ENCODE measurements at places on chromosomes 4 and X.

DNA sequence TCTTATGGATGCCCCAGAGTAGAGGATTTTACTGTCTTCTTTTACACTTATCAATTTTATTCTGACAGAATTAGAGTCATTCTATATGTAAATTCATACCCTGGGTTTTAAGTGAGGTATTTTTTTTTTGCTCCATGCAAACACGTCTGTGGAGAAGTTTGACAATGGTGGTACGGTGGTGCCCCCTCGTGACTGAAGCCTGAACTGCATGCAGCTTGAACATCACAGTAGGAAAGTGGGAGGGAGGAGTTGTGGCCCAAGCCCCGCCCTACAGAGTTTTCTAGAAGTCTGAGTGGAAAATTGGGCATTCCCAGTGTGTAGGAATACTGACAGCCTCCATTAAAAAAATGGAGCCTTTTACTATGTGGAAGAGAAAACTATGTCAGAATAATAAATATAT, 73.3 kb upstream of the RAB40AL start:
- no peak overlapping the region for H3K27ac ChIP-seq
- DNase-seq, result peak; percentile 62
- no peak overlapping the region for H3K4me3 ChIP-seq
- H3K4me1 ChIP-seq, result no peaks in the 10 kb centered on the region
- peaks cover 5% of the 10 kb centered on the region for H3K36me3 ChIP-seq
- H3K27me3 ChIP-seq, result no peaks in the 10 kb centered on the region

DNA sequence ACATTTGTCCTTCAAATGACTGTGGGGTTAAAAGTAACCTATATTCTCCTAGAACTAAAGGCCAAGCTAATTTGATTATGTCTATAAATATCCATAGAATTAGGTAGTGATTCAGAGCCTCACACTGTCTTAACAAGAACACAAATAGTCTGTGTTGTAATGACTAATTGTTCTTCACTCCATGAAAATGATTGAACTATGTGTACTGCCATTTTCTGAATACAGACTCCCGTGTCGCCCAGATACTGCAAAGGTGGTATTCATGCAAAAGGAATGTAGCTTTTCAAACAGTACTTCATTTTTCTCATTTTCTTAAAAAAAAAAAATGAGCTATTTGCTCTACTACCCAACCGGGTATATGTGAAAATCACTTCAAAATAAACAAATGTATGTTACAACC, 11.3 kb upstream of the PHKA2 start:
- peaks cover 10% of the 10 kb centered on the region for H3K4me1 ChIP-seq
- DNase-seq, result no peak
- no peaks in the 10 kb centered on the region for H3K36me3 ChIP-seq
- H3K27ac ChIP-seq, result no peak overlapping the region

- DNase-seq, result no peak
- H3K27ac ChIP-seq, result peak overlapping the region; percentile 59
- H3K4me1 ChIP-seq, result no peaks in the 10 kb centered on the region
- H3K4me3 ChIP-seq, result no peak overlapping the region
- peaks cover 50% of the 10 kb centered on the region for H3K36me3 ChIP-seq
- H3K27me3 ChIP-seq, result no peaks in the 10 kb centered on the region
Measured at GRCh38 chr4:6820695-6821094, 38.2 kb downstream of the KIAA0232 start.

DNA sequence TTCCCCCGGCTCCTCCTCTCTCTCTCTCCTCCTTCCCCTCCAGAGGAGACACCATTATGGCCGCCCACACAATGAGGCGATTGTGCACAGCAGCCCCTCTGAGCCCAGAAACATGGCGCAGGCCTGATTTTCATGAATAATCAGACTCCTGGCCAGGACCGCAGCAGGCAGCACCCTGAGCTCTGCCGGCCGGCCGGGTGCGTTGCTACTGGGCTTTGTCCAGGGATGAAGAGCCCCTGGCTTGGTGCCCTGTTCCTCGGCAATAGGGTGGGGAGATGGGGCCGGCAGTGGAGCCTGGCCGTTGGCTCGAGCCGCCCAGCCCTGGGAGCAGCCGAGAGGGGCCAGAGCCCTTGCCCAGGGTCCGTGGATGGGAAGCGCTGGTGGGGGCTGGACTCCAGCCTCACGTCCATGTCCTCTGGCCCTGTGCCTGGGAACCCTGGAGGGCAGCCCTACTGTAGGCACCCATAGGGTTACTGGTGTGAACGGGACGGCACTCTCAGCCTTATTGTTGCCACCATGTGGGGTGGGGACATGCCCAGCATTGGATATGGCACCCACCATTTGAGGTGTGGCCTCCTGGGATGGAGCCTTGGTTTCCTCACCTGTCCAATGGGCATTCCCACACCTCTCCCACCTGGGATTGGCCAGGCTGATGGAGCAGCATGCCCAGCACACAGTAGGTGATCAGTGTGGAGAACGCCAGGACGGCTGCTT, 103.0 kb downstream of the SORCS2 start:
- DNase-seq, result no peak
- H3K4me1 ChIP-seq, result peaks cover 5% of the 10 kb centered on the region
- no peak overlapping the region for H3K4me3 ChIP-seq
- no peaks in the 10 kb centered on the region for H3K36me3 ChIP-seq

DNA sequence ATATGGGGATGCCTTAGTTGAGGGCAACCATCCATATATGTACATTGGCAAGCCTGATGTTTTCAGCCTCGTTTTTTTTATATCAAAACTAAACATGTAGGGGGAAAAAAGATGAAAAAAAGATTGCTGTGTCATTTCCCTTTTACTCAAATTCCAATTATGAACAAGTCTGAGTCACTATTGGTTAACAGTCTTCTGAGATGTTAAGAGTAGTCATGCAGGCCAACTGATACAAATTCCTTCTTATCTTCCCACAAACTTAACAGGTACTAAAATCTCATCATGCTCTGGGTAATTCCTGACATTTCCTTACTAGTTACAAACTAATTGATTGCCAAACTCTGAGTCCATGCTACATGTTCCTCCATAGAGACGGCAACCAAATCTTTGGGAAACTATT, 222.1 kb downstream of the FRMPD4 start:
- H3K4me1 ChIP-seq, result no peaks in the 10 kb centered on the region
- no peak overlapping the region for H3K4me3 ChIP-seq
- DNase-seq, result no peak

- H3K4me1 ChIP-seq, result no peaks in the 10 kb centered on the region
- H3K4me3 ChIP-seq, result no peak overlapping the region
- H3K27me3 ChIP-seq, result no peaks in the 10 kb centered on the region
- DNase-seq, result no peak
Measured at GRCh38 chrX:51148848-51149247, 183.8 kb upstream of the NUDT10 start.

DNA sequence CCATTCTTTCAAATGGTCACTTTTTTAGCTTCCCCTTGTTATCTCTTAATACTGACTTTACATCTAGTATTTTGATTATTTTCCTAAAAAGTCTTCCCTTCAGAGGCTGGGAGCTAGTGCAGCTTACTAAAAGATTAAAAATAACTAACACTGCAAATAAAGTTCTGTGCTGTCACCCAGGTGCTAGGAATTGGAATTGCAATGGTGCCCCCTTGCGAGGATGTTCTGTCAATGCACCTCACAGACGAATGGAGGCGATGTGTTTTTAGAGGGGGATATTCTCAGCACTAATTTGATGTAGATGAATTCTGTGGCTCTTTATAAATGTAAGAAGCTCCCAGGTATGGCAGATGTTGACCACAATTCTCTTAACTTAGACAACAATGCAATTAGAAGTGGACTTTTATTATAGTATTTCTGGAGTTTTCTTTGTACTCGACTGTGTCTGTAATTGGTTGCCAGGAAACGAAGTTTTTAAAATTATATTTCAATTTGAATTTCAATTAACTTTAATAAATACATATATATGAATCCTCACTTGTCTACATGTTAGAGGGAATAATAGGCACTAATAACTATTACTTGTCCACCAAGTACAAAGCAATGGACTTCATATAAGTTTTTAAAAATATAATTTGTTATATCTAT, 22.0 kb upstream of the SMIM31 start:
- H3K4me3 ChIP-seq, result no peak overlapping the region
- no peaks in the 10 kb centered on the region for H3K36me3 ChIP-seq

DNA sequence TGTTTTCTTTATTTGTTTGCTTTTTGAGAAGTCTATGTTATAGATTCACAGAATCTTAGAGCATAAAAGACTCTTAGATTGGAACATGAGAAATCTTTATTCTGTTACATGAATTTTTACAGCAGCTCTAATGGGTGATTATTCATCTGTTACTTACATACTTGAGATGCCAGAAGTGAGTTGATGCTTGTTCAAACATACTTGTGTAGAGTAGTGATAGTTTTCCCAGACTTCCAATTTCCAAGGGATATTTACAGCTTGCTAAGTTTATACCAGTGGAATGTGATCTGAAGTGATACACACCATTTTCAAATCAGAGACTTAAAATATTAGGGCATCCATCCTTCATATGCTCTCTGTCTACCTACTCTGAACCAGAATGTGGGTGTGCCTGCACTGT, 252.9 kb upstream of the SMIM31 start:
- no peaks in the 10 kb centered on the region for H3K36me3 ChIP-seq
- no peaks in the 10 kb centered on the region for H3K27me3 ChIP-seq
- H3K27ac ChIP-seq, result no peak overlapping the region
- H3K4me1 ChIP-seq, result peaks cover 11% of the 10 kb centered on the region
- no peak for DNase-seq

DNA sequence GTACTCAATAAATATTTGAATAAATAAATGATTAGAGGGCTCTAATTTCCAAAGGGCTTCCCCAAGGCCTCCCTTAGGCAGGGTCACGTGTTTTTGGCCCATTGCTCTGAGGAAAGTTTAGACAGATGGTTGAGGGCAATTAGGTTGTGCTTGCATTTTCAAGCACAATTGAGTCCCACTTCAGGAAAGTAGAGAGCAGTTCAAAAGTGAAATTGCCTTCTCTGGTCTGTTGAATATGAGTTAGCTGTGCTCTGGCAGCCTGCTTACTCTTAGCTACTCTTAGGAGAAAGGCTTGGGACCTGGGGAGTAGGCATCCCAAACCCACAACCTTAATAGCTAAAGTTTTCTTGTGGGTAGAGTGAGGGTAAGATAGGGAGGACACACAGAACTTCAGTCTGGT, 9.0 kb upstream of the DRP2 start:
- DNase-seq, result no peak
- no peaks in the 10 kb centered on the region for H3K27me3 ChIP-seq
- no peak overlapping the region for H3K27ac ChIP-seq
- H3K36me3 ChIP-seq, result no peaks in the 10 kb centered on the region
- H3K4me3 ChIP-seq, result no peak overlapping the region

DNA sequence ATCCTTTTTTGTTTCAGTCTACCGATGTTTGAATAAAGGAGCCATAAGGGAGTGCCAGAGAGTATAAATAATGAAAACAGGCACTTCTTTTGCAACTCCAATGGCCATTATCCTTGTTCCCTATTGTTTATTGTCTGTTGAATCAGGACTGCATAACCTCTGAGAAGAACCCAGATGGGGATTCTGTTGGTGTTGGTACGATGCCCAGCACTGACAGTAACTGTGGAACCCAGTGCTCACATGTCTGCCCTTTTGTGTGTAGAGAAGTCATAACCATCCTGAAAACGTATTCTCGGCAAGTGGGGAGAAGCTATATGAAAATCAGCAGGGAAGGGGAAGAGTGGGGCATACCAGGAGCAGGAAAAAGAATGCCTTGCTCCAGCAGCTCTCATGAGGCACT, 195.1 kb upstream of the EDNRA start:
- no peaks in the 10 kb centered on the region for H3K27me3 ChIP-seq
- H3K4me1 ChIP-seq, result peaks cover 10% of the 10 kb centered on the region
- H3K27ac ChIP-seq, result no peak overlapping the region

DNA sequence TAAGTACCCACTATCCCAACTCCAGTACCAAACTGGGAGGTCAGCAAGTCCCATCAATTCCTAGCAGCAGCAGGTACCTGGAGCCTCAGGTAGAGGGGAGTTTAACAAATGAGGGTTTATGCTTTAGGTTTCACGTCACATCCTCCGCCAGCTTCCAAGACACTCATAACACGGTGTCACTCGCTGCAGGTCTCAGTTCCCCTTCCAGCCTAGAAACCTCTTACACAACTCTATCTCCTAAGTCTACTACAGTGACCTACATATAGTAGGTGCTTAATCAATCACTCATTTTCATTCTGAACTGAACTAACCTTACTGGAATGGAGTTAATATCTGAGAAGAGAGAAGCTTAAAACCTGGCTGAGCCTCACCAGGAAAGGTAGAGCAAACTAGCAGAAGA, 96.0 kb downstream of the EFHC2 start:
- H3K4me1 ChIP-seq, result peaks cover 3% of the 10 kb centered on the region
- no peak overlapping the region for H3K4me3 ChIP-seq
- H3K36me3 ChIP-seq, result no peaks in the 10 kb centered on the region
- no peaks in the 10 kb centered on the region for H3K27me3 ChIP-seq
- no peak for DNase-seq
- H3K27ac ChIP-seq, result no peak overlapping the region

DNA sequence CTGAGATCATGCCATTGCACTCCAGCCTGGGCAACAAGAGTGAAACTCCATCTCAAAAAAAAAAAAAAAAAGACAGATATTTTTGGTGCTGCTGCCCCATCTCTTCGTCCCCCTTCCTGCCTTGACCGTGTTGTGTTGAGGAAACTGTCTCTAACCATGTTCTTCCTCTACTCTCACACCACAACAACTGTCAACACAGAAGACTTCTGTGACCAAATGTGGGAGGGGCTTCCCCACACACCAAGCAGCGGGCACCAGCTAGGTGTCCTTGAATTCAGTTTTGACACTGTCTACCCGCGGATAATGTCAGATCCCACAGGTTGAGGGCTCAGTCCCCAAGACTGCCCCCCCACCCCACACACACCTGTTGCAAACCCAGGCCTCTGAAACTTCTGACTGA, 104.7 kb upstream of the BCOR start:
- H3K4me3 ChIP-seq, result no peak overlapping the region
- H3K36me3 ChIP-seq, result no peaks in the 10 kb centered on the region
- no peak overlapping the region for H3K27ac ChIP-seq
- H3K4me1 ChIP-seq, result no peaks in the 10 kb centered on the region
- DNase-seq, result no peak

DNA sequence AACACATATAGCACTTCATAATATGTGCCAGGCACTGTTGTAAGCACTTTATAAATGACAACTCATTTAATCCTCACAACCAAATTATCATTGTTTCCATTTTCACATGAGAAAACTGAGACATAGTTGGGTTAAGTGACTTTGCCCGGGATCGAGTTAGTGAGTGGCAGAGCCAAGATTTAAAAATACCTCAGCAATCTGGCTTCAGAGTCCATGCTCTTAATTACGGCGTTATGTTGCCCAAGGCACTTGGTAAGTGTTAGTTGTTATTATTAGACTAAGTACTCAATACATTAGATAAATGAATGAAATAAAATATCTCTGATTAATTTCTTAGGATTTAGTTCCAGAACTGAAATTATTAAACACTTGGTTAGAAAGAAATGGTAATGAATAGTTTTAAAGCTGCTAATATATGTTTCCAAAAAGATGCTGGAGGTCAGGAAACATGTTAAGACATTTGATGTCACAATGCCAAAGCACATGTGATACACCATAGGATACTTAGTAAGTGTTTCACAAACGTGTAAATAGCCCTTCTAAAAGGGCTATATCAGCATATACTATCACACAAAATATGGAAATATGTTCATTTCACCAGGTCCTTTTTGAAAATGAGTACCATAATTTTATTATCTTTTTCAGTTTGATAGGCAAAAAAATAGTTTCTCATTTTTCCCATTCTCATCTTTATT, 301.9 kb downstream of the GPAT3 start:
- no peaks in the 10 kb centered on the region for H3K4me1 ChIP-seq
- no peaks in the 10 kb centered on the region for H3K36me3 ChIP-seq
- no peak for DNase-seq
- H3K27me3 ChIP-seq, result no peaks in the 10 kb centered on the region
- H3K4me3 ChIP-seq, result no peak overlapping the region

All from progenitor cell of endocrine pancreas (in vitro differentiated cells).